ENCODE measurements at places on chromosomes 3 and 15.

DNA sequence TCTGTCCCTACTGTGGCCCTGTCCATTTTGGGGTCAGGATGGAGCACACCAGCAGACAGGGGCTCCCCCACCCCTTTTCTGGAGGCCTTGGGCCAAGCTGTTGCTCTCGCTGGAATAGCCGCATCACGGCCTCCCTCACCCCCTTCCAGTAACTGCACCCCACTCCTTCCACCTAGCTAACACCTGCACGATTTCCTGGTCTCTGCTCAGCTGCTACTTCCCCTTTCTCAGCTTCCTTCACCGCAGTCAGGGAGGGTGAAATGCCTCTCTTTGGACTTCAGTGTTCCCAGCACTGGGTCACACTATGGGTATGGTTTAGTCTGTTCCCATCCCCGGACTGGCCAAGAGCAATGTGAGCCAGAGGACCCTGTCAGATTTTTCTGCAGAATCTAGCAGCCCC lies 400.2 kb downstream of the MCTP2 start:
- no peak for DNase-seq

- no peak for DNase-seq
Measured at GRCh38 chr3:12465836-12466225, 18.4 kb upstream of the TSEN2 start.

DNA sequence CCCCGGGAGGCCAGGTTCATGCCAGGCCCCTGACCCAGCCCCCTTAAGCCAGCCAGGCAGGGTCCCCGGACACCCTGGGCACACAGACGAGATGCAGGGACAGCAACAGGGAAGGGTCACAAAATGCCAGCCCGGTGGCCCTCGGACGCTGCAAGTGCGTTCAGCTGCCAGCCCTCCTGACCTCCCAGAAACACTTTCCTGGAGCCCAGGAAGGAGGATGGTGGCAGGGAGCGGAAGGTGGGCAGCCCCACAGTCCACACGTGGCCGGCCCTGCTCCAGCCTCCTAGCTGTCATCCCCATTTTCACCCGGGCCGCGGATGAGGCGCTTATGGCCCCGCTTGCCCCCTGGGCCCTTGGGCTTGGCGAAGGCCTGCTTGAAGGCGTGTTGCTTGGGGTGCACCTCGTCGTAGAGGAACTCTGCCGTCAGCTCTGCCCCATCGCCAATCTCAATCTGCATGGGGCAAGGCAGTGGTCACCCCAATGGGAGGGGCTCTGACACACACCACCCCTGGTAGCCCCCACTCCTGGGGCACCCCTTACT lies 3.4 kb upstream of the TLR9 start:
- DNase-seq, result no peak

- no peak for DNase-seq
Measured at GRCh38 chr3:14440531-14441239, 38.3 kb downstream of the SLC6A6 start.

DNA sequence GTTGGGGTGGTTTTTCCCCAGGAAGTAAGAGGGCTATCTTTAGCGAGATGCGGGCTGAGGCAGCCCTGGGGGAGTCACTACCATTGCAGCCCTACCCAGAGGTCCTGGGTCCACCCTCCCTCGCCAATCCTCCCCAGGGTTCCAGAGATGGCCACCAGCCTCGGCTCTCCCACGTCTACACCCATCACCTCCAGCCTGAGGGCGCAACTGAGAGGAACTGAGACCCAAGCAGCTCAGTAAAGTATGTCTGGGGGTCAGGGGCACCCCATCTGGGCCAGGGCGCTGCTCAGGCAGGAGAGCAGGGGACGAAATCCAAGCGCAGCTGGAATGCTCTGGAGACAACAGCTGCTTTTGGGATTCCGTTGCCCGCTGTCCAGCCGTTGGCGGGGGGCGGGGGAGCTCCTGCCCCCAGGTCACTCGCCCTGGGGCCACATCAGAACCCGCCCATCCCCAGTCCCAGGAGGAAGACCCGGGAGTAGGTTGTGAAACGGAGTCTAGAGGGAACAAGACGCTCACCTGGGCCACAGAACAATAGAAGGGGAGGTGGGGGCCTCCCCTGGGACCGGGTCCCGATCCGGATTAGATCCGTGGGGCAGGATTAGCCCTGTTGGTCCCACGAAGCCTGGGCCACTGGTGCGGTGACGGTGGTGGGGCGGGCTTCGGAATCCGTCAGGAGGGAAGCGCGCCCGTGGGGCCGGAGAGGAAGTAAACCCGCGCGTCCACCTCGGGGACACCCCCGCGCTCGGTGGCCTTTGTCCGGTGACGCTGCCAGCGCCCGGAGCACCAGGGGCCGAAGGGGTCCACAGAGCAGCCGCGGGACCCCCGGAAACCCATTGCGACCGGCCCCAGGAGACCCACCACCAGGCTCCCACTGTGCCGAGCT lies 1.4 kb upstream of the NDUFAF3 start:
- DNase-seq, result no peak

DNA sequence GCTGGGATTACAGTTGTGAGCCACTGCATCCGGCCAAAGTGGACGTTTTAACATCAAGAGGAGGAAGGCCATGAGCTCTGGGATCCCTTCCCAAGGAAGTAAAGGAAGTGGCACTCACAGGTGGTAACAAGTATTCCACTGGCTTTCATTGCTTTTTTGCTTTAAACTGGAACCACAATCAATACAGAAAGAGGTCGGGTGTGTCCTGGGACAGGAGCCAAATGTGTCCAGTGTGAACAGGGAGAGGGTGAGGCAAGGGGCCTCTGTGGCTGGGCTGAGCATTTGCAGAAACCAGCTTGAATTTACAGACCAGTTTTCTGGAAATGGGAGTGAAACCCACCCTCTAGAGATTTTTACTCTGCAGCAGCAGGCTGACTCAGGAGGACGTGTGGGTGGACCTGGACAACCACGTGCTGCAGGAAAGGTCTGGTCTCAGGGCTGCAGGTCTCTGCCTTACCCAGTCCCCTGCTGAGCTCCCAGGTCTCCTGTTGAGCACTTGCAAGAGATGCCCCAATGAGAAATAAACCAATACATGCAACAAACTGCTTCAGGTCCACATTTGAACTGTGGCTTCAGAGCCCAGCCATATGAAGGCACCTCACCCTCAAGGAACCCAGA lies 42.8 kb upstream of the TMEM115 start:
- DNase-seq, result no peak

- DNase-seq, result no peak
Measured at GRCh38 chr3:32421991-32422859, 30.6 kb downstream of the CMTM7 start.

- DNase-seq, result no peak
Measured at GRCh38 chr15:78997981-78998499, 53.2 kb upstream of the CTSH start.

DNA sequence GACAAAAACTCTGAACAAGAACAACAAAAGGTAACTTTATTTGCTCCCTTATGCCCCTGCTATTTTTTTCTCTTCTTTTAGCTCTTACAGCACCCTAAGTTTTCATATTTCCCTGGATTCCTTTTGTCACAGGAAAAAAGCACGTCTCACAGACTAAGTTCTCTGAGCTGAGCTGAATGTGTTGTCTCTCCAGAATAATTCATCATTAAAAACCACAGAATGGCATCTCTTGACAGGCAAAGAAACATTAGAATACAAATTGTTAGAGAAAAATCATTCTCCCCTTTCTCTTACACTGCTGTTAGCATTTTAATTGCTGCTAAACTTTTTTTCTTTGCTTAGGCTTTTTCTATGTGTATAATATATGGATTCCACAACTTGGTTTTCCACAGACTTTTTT lies 48.7 kb upstream of the SECISBP2L start:
- DNase-seq, result no peak

DNA sequence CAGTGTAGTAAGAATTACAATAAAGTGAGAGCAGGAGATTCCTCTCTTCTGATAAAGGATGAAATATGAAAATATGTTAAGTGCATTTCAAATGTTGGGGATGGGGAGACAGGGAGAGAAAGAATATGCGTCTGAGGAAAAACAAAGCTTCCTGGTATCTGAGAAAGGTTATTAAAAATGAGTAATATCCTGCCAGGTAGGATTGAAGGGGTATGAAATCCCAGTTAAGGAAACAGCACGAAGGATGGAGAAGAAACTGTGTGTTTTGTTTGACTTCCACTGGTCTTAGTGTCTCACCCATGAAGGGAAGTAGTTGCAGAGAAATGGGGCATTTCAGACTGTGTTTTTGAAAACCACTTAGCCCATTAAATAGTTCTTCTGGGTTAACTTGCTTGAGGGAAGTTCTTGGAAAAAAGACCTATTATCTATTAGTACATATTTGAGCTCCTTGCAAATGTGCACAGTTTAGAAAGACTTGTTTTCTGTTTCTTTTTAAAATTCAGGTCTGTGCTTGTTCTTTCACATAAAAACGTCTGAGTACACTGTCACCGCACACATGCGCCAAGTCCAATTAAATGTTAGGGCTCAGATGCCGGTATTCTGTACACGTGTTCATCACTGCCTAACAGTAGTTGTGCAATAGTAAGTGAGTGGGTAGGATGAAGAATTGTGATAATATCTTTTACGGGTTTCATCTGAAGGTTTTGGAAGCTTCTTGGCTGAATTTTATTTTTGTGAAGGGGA lies 196.1 kb upstream of the P2RY1 start:
- DNase-seq, result no peak

DNA sequence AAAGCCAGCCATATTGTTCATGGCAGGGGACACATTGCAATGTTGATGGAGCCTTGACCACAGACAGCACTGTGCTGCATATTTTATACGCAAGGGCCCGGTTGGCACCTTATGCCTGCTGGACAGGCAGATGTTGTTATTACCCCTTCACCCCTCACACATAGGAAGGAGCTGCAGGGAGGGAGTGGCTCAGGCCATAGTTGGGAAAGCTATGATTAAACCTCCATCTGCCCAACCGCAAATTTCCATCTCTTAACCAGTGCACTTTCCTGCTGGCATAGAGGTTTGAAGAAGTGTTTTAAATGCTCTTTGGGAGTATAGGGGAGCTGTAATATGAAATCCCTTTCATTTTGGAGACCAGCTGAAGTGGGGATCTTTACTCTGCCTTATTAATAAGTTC lies 224.7 kb downstream of the CACNA2D3 start:
- no peak for DNase-seq

DNA sequence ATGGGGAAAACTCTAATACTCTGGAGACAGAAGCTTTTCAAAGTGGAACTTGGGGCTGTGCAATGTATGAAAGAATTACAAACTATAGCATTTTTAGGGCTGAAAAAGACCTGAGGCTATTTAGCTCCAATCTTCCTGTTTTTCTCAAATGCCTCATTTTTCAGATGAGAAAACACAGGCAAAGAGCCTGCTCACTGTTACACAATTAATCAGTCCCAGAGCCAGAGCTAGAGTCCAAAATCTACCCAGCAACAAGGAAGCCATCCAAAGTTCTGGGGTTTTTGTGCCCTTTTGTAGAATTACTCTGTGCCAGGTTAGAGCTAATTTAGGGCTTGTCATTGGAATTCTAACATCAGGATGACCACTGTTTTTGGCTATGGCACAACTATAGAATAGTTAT lies 45.5 kb downstream of the GPR149 start:
- DNase-seq, result no peak

GRCh38 chr3:159866201-159866746 lies 122.4 kb upstream of the IL12A start:
- DNase-seq, result no peak

DNA sequence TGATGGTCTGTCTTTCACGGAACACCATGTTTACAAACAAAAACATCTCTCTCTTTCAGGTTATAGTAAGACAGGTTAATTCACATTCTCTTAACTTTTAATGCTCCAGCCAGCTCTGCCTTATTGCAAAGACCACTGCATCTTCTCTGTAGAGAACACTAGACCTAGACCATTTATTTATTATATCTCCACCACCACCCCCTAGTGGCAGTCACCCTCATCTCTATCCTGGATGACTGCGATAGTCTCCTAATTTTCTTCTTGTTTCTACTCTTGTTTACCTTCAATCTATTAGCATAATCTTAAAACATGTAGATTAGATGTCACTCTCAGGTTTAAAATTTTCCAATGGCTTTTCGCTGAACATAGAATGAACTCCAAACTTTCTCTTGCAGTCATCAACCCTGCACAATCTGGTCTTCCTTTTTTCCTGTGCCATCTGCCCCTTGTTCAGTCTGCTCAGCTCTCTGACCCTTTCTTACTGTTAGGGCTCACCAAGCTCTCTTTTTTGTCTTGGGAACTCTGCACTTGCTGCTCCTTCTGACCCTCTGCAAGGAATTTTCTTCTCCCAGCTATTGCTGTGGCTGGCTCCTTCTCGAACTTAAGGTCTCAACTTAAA lies 155.6 kb downstream of the SQOR start:
- DNase-seq, result no peak

- DNase-seq, result no peak
Measured at GRCh38 chr15:90654233-90655136, 62.7 kb upstream of the BLM start.

DNA sequence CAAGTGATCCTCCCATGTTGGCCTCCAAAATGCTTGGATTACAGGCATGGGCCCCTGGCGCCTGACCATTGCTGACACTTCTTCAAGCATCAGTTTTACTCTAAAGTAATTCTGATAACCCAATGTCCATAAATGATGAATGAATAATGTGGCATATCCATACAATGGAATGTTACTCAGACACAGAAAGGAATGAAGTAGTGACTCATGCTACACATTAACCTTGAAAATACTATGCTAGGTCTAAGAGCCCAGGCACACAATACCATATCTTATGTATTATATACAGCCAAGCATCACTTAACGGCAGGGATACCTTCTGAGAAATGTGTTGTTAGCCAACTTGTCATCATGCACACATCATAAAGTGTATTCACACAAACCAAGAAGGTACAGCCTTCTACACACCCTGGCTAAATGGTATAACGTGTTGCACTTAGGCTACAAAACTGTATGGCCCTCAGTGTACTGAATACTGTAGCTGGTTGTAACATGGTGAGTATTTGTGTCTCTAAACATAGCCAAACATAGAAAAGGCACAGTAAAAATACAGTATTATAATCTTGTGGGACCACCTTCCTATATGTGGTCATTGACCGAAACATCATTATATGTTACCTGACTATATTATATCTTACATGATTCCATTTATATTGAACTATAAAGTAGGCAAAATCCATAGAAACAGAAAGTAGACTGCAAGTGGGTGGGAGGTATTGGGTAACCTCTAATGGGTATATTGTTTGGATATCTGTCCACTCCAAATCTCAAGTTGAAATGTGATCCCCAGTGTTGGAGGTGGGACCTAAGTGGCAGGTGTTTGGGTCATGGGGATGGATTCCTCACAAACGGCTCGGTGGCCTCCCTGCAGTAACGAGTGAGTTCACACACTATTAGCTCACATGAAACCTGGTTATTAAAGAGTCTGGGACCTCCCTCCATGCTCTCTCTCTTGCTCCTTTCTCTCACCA lies 31.4 kb downstream of the MKRN2 start:
- DNase-seq, result no peak

- DNase-seq, result no peak
Measured at GRCh38 chr3:186869253-186870100, 27.0 kb downstream of the ADIPOQ start.

- DNase-seq, result no peak
Measured at GRCh38 chr3:100810671-100811070, 101.4 kb downstream of the TFG start.

- DNase-seq, result no peak
Measured at GRCh38 chr15:63022181-63022580, 20.4 kb upstream of the TPM1 start.

DNA sequence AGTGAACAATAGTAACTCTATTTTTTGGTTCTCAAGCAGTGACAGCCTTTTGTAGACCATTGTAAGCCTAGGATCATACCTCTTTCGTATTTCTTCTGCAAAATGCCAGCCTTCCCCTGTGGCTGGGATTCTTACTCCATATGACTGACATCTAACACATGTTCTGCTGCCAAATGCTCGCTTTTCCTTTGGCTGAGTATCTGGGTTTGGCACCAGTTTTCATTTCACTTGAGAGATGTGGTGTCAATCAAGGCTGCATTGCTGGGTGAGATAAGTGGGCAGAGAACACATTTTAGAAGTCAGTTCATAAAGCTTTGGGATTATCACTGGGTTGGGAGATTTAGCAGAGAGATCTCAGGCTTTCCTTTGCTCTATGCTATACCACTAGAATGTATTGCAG lies 514.7 kb upstream of the SGO1 start:
- no peak for DNase-seq

Measured in GM18507 (cell line).